ENCODE measurements at places on chromosomes 1 and 21.

DNA sequence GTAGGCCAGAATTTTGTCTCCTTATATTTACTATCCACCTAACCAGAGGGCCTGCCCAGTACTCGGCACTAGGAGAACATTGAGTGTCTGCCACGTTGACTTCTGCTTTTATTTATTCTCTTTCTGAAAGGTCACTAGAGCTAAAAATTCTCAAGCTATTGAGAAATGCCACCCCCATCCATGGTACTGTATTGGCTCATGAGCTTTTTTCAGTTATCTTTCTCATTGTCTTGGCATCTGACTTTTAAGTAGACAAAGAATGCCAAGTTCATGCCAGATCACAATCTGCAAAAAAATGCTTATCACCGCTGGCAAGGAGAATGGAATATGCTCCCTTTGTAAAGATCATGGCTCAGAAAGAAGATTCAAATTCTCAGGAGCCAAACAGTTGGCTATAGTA lies 49.8 kb upstream of the MROH9 start:
- no peak for DNase-seq

DNA sequence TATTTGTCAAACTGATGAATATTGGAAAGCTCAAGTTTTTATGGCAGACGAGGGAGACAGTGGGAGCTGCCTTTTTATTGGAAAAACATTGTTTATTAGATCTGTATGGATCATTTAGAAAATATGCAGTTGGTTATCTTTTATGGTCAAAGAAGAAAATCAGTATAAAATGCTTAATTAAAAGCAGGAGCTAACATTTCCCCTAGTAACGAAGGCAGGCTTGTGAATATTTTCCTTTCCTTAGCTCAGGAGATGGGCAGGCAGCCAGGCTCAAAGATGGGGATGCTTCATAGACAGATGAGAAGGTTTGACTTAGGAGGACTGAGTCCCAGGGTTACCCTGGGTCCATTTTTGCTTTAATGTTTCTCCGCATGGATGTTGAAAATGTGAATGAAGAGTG lies 26.0 kb downstream of the ROR1 start:
- DNase-seq: no peak

DNA sequence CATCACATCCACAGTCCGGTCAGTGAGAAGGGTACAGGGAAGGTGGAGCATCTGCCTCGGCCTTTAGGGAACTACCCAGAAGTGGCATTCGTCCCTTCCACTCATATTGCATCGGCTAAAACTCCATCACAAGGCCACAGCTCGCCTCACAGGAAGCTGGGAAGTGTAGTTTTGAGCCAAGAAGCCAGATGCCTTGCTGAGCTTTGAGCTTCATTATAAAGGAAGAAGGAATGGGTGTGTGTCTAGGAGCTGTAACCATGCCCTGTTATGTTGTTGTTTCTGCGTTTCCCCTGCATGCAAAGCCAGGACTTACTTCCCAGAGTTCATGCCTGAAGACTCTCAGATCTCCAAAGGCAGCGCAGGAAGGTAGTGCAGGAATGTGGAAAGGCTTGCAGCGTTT lies 61.1 kb downstream of the OPTC start:
- DNase-seq: no peak

DNA sequence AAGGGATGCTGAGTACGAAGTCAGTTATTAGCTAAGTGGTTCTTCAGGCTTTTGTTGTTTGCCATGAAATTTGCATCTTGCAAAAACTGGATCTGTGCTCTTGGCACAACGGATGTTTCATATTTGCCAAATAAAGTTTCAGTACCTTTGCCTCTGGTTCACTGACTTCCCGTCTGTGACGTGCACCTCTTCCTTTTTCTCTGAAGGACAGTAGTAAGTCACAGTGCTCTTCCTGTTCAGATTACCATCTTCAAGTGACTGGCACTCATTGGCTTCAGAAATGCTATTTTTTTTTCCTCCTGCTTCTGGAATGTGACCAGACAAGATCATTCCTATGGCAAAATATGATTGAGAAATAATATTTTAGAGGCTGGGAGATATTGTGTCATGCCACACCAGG lies 75.9 kb upstream of the GREM2 start:
- DNase-seq: peak; percentile 80

DNA sequence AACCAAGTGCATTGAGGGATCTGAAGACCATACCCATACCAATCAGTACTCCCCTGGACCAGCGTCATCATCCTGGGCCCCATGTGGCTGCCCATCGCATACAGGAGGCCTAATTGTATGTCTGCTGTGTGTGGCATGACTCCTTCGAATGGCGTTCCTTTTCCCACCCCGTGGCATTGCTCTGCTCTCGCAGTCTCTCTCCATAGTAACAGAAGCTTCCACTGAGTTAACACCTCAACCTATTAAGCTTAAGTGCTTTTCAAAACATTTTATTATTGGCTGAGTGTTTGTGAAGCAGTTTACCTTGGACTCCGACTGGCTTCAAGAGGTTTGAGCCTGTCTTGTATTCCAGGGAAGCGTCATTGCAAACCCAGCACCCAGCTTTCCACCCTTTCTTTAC lies 187.1 kb upstream of the LMO4 start:
- DNase-seq: no peak

DNA sequence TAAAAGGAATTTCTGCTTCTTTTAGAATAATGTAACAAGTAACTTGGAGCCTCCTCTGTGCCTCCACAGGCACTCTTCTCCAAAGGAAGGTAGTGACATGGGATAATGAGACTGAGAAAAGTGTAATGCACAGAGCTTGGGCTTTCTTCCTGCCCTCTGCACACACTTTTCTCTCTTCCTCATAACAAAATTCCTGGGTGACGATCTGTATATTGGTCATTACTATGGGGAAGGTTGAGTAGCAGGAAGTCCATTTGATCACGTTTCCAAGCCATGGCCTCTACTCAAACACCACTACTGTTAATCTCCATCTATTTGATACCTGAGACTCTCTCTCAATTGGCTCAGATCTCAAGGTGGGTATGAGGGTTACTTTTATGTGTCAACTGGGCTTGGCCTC lies 113.9 kb downstream of the GRIK1 start:
- no peak for DNase-seq

GRCh38 chr1:203204756-203205155 lies 18.3 kb upstream of the CHI3L1 start:
- no peak for DNase-seq

DNA sequence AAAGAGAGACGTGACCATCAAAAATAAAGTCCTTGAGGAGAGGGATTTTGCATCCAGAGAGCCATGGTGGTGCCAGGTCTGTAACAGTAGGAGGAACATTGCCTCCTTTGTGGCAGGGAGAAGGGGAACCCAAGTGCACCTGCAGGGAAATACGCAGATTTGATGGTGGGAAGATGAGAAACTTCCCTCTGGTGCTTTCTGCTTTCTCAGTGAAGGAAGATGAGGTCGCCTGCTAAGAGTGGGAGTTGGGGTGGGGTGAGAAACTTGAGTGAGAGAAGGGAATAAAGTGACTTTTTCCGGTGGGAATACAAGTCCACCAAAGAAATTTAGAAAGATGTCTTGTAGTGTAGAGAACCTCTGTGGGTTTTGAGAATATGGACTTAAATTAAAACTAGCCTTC lies 9.1 kb downstream of the PLA2G4A start:
- DNase-seq: no peak

DNA sequence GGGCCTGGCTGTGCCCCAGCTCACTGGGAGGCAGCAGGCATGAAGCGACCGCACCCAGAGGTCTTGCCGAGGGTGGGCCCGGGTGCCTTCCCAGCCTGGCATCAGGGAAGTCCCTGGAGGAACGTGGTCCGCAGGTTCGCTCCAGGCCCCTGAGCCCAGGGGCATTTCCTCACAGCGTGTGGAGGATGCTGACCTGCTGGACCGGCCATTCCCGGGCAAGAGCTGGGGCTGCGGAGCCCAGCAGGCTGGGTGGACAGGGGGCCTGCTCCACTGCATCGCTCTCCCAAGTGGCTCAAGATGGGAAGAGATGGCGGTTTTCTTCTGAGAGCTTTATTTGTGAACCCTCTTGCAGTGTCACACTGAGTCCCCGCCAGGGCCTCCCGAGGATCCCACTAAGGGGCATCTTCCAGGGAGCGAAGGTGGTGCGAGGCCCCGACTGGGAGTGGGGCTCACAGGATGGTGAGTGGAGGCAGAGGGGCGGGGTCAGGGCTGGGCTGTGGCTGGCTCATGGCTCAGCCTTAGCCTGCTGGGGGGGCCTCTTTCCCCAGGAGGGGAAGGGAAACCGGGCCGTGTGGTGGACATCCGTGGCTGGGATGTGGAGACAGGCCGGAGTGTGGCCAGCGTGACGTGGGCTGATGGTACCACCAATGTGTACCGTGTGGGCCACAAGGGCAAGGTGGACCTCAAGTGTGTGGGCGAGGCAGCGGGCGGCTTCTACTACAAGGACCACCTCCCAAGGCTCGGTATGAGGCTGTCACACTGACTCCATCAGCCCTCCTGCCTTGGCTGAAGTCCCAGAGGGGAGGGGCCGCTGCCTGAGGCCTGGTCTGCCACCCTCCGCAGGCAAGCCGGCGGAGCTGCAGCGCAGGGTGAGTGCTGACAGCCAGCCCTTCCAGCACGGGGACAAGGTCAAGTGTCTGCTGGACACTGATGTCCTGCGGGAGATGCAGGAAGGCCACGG lies 7.2 kb upstream of the MMP23B start:
- DNase-seq: no peak

GRCh38 chr1:176032040-176032645 lies 174.9 kb downstream of the COP1 start:
- no peak for DNase-seq

DNA sequence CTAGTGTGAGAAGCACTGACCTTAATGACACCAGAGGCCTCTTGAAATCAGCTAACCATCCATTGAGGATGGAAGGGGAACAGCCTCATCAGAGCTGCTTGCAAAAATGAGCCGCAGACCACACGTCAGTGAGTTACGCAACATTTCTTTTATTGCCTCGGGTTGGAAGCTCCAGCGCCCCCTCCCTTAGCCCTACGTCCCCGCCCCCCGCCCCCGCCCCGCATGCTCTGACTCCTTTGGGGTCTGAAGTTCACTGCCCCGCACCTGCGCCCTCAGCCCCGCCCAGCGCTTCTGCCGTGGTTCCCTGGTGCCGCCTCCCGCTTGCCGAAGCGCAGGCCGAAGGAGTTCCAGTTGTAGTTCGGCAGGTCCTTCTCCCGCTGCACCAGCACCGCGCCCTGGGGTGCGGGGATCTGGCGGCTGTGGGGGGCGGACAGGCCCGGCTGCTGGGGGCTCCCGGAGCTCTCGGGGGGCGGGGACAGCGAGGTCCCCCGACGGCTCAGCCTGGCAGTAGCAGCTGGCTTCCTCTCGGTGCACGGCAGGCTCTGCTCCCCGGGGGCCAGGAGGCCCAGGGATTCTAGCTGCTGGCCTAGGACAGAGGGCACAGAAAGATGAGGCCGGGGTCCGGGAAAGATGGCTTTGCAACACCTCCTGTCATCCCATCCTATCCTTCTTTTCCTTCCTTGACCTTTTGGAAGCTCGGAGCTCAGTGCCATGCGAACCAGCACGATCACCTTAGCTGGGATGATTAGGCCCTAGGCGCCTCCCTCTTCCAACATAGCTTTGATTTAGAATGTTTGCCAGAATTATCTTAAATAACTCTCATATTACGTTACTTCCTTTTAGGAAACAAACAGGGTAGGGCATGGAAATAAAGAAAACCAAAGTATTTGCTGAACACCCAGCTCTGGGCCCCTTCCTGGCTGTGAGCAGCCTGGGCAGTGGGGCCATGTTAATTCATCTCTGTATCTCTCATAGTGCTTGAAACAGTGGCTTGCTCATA lies 5.8 kb downstream of the KISS1 start:
- DNase-seq: peak; percentile 4

DNA sequence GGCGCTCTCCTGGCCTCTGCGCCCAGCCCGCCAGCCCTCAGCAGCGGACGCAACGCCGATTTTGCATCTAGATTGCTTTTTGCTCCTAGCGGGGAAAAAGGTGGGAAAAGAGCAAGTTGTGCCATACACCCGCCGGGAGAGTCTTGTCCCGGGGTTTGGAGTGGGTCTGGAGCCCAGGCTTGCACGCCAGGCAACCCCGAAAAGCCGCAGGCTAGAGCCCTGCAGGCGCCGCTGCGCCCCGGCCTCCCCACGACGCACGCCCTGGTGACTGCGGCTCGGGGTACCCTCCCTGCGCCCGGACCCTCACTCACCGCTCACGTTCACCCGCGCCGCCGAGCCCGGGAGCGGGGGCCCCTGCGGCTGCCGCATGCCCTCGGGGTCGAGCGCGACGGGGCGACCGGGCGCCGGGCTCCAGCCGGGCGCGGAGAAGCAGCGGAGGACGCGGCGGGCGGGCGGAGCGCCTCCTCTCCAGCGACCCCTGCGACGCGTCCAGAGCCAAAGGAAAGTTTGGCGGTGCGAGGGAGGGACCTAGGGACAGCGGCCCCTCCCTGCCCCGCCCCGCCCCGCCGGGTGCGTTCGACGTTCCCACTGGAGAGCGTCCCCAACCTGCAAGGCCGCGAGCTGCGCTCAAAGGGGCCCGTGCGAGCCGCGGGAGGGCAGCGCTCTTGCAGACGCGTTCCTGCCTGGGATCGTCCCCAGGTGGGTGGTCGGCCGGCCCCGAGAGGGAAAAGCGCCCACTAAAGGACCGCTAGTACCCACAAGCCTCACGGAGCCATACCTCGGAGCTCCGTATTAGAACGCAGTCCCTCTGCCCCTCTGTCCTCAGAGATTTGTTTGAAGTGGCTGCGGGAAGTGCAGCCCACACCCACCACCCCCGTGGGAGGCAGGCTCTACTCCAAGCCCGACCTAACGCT lies at the start of gene LPAR3:
LPAR3 (minus strand) TSS at position 502 of the 914 bp plus-strand sequence. CDS start 27,086 bp downstream, outside the sequence.
- no peak for DNase-seq

DNA sequence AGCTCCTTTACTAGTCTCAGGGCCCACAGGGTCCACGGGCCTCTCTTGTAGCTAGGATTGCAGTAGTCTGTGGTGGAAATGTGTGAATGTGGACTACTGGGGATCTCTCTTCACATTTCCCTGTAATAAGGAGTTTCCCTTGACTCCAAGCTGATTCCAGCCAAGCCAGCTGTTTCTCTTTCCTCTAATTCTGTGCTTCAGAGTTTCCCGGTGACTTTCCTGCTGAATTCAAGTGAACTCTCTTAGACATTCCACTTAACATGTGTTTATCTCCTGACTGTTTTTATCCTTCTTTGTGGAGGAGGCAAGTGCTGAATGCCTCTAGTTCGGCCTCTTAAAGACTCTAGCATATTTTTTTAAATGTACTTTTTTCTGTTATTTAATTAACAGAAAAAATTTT lies 354.0 kb upstream of the RGS18 start:
- no peak for DNase-seq

GRCh38 chr1:94048413-94049164 lies 72.4 kb downstream of the ABCA4 start:
- no peak for DNase-seq

Measured in T-helper 1 cell (primary cell).